AG09319 (cell line): ENCODE measurements at places on chromosomes 2 and 18.

DNA sequence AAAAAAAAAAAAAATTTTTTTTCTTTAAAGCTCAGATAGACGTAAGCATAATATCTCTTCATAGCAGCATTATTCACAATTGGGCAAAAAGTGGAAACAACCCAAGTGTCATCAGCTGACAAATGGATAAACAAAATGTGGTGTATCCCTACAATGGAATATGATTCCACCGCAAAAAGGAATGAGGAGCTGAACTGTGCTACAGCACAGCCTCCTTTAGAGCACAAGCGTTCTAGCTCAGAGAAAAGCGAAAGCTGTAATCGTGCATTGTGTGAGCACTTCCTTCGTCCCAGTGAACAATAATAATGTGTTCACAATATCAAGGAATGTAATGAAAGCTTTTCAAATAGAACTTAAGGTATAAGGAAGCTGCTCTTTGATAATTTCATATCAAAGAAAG lies 11.7 kb upstream of the CHMP1B start:
- DNase-seq, result no peak

DNA sequence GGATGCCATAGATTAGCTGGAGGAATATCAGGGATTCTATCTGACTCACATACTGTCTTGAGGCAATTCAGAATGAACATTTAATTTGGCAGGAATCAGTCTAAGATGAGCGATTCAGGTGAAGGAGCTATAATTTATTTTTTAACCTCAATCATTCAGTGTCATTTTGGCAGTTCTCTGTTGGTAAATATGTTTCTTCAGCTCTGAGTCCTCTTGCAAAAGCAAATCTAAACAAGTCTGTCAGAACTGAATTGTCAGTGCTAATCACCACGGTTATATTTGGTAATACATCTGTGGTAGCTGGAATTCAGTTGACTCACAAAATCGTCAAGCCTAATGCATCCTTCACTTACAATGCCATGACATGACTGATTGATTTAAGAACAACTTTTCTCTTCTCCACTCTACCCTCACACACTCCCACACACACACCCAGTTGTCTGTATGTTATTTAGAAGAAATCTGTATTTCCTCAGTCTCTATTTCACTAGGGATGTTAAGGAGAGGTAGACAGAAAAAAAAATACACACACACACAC lies 516.6 kb upstream of the NXPH2 start:
- DNase-seq, result no peak

GRCh38 chr2:237512774-237513466 lies 25.9 kb downstream of the MLPH start:
- peak; percentile 63 for DNase-seq

- DNase-seq, result no peak
Observed at GRCh38 chr2:177633111-177633510, 240.5 kb downstream of the AGPS start.

- no peak for DNase-seq
Observed at GRCh38 chr18:22559414-22560274, 141.9 kb upstream of the CTAGE1 start.

- no peak for DNase-seq
Observed at GRCh38 chr18:22601481-22601880, 183.8 kb upstream of the CTAGE1 start.

- peak; percentile 23 for DNase-seq
Observed at GRCh38 chr2:162153608-162154224, 1.7 kb upstream of the GCG start.

- DNase-seq, result no peak
Observed at GRCh38 chr18:75009878-75010277, 199.1 kb downstream of the PTGR3 start.

DNA sequence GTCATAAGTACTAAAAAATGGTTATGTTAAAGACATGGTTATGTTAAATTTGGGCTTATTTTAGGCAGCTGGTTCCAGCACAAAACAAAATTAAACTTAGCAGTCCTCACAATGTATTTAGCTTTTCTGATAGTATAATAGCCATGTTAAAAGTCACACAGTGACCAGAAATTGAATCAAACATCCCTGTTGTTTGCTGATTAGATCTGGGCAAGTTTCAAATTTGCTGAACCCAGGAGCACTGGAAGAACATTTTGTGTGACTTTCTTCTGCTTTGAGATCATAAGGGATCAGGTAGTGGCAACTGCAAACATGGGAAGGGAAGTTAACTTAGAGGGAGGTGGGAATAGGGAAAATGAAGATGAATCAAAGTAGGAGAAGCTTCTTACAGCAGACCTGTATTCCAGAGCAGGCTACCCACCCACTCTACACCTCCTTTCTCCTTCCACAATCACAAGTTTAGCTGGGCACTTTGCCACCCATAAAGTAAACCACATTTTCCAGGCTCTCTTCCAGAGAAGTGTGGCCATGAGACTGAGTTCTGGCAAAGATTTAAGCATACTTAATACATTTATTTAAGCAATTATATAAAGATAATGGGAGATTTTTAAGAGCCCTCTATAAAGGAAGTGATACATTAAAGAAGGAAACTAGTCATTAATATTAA lies 616.1 kb upstream of the LRATD1 start:
- no peak for DNase-seq

DNA sequence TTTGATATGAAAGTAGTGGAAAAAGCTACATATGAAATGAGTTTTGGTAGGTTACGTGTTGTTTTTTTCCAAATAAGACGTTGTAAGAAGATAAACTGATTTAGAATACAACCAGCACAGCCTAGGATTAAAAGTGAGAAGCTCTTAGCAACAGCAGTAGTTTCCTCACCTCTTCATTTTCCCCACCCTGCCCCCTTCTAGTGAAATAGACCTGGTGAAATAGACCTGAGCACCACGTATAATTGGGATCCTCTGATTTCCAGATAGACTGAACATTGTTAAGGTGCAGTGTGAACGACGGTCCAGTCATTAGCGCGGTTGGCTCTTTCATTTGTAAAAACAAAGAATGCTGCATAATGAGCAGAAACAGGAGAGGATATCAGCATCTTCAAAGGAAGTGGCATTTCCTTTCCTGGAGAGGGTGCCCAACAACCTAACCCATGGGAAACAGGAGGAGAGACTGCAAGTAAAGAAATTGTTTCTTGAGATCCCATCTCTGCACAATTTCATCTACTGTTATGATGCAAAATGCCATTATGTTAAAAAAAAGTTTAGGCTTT lies 114.3 kb downstream of the FIGN start:
- no peak for DNase-seq

DNA sequence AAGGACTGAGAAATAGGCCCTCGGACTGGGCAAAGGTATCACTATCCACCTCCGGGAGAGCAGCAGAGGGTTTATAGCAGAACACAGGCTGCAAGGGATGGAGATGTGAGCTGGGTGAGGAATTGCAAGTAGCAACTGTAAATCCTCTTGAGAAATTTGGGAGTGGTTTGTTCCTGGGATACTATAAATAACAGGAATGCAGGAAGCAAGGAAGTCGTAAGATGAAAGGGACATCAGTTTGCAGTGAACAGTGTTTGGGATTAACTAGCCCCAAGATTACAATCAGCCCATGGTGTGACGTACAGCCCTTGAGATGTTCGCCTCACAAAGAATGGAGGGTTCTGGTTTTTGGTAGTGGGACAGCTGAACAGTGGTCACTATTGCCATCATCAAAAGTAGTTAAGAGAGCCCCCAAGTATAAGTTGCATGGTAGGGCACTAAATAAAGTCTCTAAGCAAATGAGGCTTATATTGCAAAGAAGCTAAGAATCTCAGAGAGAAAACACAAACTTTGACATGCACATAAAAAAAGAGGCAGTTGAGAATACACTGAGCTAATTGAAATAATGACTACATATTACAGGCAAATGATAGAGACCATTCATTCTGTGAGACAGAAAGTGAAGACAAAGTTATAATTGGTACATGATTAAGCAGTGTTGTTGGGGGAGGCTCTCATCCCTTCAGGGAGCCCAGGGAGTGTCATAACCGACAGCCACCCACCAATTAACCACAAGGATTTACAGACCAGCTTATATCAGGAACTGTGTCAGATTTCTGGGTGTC lies 362.5 kb upstream of the ACVR2A start:
- DNase-seq, result no peak

- DNase-seq, result no peak
Observed at GRCh38 chr2:198106621-198107385, 302.4 kb downstream of the PLCL1 start.

DNA sequence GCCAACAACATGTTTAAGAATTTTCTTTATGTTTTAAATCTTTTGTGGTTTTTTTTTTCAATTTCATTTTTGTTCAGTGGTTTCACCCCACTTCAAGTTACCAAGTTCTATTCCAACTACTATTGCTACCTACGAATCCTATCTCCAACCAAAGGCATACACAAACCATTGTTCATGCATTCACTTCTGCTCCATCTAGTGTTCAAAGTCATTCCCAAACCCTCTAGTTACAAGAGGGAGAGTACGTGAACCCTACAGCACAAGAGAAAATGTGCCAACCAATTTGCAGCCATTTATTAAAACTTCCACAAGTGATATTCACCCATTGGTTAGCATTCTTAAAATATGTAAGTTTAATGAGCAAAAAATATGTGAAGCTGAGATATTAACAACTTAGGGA lies 295.1 kb upstream of the KYNU start:
- no peak for DNase-seq

DNA sequence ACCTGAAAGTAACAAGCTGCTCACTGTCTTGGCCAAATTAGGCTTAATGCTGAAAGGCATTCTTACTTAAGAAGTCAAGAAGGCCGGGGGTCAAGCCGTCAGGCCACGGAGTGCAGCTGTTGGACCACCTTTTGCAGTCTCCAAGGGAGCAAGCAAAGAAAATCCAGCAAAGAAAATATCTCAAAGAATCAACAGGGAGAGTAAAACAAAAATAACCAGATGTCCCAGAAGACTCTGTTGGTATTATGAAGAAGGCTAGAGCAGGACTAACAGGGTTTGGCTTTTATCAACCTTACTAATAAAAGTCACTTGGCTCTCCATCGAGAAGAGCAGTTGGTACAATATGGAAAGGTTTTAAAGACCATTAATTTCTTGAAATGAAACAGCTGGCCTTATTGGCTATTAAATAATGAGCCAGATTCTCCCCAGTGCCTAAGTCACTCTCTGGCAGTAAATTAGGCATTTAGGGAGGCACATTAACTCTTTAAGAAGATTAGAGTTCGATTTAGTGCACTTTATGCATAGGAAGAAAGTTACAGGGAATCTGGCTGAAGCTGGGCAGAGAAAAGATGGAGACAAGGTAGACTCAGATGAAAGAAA lies 110.8 kb upstream of the NRP2 start:
- DNase-seq, result no peak

DNA sequence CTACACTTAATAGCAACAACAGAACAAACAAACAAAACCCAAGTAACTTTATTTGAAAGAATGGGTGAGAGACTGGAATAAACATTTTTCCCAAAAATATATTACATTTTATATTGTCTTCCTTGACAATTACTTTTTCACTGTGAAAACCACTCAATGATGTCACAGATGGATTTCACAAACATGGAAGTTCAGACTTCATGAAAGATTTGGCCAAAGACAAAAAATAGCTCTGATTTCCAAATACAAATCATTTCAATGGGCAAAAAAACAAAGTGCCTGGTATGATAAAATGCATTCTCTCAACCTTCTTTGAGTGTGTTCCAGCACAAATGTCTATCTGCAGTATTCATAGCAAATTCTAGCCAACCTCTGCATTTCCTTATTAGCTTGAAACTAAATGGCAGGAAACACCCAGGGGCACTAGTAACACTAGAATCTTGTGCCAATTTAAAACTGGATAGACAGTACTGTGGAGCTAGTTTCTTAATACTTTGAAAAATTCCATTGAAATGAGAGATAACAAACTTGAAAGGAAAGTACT lies 28.5 kb upstream of the NAPG start:
- no peak for DNase-seq

GRCh38 chr2:239640210-239640609 lies 239.4 kb upstream of the HDAC4 start:
- DNase-seq, result no peak

GRCh38 chr2:176158186-176158591 lies 1.1 kb downstream of the HOXD3 start:
- no peak for DNase-seq

DNA sequence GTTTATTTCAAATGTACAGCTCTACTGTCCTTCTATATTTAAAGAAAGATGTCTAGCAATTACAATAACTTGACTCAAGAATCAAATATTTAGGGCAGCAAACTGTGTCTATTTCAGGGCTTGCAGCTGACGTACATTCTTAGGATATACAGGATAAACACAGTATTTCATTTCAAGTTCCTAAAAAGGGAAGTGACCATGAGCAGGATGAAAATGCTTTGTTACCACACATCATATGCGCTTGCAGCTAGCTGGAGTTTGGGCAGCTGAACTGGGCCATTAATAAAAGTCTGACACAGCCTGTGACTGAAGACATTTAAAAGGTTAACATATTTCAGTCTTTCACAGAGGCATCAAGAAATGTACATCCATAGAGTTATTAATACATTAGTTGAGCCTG lies 264.6 kb upstream of the TRIB2 start:
- no peak for DNase-seq

DNA sequence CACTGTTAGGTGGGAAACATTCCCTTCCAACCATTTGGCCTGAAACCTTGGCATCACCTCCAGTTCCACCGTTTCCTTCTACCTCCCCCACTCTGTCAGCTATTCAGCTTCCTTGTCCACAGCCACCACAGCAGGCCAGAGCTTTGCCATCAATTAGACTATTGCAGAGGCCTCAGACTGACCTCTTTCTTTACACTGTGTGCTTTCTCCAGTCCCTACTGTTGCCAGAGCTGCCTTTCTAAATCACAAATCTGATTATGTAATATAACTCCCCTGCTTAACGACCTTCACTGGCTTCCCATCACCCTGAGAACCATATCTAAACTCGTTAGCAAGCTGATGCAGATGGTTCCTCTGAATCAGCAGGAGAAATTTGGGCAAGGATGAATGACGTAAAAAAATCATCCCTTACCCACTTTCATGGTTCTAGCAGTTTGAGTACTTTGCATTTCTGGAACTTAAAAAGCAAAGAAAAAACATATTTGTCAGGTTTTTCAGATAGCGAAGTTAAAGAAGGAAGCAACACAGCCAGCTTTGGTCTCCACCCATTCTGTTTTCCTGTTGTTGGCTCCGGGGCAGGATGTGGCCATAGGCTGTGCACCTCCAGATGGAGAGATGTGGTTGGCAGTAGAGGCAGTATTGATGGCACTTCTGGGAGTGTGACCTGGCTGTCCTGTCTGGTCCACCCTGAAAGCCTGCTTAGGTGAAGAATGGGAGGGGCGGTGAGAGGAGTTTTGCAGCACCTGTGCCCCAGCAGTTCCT lies 422.1 kb downstream of the PARD3B start:
- no peak for DNase-seq

- DNase-seq, result no peak
Observed at GRCh38 chr2:133341575-133341974, 226.7 kb downstream of the NCKAP5 start.

DNA sequence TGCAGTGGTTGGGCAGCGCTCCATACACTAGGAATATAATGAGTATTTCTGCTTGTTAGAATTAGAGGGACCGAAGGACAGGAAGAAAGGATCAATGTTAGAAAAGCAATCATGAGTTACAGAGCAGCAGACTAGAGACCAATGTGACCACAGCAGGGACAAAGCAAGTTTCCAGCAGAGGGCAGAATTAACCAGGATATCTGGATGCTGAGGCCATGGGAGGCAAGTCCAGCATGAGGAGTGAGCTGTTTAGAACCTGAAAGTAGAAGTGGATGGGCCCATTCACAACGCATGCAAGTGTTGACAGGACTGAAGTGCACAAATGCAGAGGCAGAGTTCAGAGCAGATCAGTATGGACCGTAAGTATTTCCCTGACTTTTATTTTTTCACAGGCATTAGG lies 910.4 kb upstream of the GYPC start:
- DNase-seq, result no peak

GRCh38 chr2:216308576-216308975 lies 63.7 kb downstream of the MARCHF4 start:
- no peak for DNase-seq
